ENCODE measurements at places on chromosomes 2 and 18.

DNA sequence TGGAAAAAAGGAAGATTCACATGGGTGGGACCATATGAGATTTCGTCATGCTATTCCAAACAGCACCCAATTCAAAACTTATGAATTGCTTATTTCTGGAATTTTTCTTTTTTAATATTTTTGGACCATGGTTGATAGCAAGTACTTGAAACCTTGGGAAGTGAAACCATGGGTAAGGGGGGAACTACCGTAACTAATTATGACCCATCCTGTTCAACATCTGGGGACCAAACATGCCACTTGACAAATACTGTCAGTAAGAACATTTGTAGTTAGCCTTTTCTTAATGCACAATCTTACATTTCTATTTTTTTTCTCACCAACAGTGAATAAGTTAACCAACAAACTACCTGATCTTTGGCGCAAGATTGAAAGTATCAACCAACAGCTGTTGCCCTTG is 105.7 kb upstream of the TTC39C start:
- no peak for DNase-seq

DNA sequence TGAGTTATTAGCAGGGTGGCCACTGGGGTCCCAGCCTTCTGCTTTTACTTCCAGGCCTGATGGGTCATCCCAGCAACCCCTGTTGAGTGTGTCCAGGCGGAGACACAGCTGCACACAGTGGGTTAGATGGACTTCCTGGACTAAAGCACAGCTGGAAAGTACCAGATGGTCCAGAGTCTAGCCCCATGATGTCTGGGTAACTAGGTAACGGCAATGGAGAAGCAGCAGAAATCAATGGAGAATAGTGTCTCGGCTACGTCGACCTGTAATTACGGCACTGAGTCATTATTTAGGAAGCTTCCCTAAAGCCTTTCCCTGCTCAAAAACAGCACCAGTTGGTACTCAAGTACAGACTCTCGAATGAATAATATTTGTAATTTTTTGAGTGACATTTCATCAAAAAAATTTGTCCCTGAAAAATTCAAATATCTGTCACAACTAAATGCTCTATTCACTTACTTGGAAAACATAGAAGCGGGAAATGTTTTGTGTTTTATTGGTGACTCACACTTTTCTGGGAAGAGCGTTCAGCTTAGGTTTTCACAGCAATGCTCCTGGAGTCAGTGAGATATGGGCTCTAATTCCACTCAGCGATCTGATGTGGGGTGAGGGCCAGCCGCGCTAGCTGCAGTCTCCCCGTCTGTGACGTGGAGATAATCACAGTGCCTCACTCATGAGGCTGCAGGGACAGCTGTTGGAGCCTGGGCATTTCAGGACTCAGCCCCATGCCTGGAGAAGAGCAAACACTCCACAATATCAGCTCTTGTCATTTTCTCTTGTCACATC is 16.2 kb upstream of the ARL4C start:
- DNase-seq, result no peak

DNA sequence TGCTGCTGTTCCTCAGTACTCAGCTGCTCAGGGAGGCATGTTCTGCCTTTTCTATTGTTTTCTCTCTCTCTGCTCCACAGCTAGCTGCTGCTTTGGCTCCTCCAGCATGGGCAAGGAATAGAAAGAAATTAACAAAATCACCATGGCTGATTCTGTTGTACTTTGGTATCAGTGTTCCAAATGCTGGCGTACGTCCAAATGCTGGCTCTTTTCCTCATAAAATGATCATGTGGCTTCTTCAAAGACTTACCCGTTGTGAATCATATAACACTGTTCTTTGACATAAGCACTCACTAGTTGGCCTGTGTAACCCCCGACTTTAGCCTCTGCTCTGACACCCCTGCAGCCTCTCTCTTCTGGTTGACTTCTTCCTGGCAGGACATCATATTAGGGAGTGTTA is 547.6 kb downstream of the CPS1 start:
- DNase-seq, result no peak

DNA sequence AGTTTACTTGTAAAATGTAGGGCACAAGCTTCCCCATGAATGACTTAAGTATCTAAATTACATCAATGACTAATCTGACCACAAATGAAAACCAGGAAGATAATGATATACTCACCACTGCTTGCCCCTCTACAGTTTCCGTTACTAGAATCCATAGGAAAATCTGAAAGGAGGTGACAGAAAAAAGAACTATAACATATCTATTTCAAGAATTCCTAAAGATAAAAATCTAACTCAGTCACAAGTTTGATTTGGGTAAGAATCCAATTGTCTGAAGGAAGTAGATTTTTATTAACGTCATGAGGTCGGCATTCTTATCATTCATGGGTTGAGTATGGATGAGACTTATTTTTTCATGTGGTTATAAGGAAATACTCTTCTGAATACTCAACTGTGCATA is 7.8 kb downstream of the FRZB start:
- DNase-seq, result no peak

DNA sequence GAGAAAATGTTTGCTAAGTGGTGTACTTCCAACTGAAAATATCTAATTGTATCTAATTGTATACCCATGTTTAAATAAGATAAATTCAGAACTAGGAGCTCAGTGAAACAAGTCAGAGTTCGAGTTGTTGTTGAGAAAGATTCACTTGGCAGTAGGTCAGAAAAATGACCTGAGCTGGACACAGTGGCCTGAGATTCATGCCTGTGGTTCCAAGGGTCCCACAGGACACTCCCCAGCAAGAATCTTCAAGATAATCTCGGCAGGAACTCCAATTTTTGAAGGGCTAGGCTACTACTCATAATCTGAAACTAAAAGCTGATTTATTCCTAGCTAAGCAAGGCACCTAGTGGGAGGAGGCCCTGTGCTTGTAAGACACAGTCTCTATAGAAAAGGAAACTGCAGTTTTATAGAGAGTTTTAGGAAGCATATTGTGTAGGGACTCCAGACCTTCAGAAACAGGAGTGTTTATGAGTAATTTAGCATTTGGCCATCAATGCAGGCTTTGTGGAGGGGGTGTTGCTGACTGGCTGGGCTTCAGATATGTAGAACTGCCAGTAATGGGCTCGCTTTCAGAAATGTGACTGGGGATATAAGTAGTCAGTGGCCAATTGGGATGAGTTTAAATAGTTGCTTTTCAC is 43.2 kb downstream of the SP140 start:
- DNase-seq, result no peak

GRCh38 chr2:165584126-165584654 is 114.7 kb downstream of the CSRNP3 start:
- DNase-seq, result no peak

DNA sequence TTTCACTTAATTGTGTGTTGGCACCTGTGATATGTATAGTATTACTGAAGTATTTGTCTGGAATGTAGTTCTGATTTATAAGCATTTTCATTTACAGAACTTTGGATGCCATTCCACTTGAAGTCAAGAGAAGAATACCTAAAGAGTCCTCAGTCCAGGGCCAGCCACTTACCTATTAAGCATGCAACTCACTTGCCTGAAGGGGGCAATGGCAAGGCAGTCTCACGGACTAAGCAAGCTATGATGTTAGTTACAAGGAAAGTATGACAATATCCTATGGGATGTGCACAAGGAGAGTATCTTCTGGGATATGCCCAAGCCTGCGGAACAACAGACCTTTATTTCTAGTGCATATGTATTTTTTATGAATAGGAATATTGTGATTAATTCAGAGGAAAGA is 369.4 kb upstream of the GCFC2 start:
- no peak for DNase-seq

DNA sequence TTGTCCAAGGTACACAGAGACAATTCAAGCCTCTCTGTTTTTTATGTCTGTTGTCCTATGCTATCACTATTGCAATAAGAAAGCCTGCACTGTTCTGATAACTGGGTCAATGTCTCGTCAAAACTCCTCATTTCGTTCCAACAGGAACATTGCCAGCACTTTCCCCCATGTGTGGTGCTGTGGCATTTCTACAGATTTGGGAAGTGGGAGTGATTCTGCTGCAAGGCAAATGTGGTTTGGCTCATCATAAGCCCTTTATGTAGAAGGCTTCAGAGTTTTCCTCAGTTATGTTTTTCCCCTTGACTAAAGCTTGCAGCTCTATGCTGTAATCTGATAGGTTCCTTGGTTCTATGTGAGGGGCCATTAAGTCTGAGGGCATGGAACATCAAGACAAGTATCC is 324.1 kb upstream of the TCF4 start:
- no peak for DNase-seq

DNA sequence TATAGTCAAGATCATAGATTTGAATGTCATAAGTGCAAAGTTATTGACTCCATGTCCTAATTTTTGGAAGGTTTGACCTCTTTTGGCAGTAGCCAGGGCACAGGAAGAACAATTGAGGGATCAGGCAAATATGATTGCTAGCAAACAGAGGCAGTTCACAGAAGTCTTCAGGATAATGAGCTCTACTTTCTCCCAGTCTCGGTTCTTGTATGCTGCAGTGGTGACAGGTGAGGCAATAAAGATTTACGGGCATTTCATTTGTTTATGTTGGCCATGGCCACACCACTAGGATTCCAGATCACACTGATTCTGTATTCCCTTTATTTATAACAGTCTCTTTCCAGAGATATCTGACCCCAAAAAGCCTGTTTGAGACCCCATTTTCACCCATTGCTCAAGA is 137.5 kb downstream of the UBR3 start:
- no peak for DNase-seq

DNA sequence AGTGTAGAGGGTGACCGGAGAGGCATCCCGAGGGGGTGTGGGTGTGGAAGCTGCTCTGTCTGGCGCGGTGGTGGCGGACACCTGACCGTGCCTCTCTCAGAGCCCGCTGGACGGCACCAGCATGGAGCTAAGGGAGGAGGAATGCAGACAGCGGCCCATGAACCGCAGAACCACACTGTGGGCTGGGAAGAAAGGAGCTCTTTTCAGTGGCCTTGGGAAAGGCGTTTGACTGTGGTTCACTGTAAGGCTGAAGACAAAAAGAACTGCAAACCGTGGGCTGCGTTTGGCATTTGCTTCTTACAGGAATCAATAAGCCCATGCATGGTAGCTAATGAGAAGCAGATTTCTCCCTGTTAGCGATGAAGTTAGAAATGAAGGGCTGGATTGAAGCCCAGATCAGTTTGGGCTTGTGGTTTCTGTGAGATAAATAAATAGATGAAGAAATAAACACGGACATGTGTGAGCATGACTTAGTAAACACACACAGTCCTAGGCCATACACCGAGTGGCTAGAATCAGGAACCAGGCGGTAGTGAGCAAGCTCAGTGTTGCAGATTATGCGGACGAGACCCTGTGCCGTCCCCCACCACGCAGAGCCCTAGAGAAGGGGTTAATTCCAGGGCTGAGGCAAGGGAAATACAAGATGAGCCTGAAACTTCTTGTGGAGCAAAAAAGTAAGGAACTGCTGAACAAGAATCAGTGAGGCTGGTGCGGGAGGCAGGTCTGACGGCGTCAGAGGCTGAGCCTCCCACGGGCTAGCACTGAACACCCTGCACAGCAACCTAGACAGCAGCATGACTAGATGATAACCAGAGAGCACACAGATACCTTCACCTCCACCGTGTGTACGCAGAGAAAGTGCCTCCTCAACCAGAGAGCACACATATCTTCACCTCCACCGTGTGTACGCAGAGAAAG is 29.3 kb upstream of the NFATC1 start:
- no peak for DNase-seq

DNA sequence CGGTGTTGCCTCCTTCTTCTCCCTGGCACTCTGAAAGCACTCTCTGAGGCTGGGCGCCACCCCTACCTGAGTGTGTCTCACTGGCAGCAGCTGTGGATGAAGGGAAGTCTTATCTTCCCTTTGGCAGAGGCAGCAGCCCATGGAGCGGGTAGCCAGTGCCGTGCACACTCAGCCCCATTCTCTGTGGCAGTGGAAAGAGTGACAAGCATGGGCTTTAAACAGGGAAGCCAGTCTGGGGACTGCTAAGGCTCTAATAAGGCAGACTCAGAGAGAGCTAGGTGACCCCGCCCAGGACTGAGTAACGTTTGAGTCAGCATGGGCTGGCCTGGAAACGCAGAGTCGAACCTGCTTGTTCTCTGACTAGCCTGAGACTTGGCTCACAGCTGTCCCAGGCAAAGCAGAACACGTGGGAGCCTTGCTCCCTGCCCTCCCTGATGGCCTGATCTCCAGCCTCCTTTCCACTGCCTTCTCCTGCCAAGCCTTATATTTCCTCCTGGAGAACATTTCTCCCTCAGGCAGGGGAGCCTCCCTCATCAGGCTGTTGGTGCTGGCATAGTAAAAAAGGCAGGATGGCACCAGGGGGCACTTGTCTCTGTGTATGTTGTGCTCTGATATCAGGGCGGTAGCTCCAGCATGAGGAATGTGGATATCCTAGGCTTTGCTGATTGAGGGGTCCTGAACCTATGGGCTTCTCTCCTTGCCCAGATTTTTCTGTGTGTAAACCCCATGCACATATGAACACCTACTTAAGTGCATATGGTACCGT is 93.9 kb upstream of the LGALSL start:
- peak; percentile 46 for DNase-seq

GRCh38 chr2:96524482-96525210 is 11.9 kb upstream of the ARID5A start:
- no peak for DNase-seq

DNA sequence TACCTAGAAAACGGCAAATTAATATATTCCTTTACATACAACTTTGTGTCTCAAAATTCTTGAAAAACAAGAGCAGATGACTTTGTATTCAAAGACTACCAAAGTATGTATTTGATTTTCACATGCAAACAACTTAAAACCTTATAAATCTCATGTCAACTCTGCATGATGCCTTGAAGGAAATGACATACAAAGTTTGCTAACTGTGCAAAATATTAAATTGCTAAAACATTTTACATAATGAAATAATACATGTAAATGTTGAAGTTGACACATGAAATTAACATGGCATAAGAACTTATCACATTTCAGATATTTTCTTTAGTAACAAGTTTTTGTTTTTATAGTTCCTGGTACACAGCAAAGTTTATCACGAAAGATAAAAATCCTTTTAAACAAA is 20.8 kb upstream of the C2orf42 start:
- DNase-seq, result no peak

DNA sequence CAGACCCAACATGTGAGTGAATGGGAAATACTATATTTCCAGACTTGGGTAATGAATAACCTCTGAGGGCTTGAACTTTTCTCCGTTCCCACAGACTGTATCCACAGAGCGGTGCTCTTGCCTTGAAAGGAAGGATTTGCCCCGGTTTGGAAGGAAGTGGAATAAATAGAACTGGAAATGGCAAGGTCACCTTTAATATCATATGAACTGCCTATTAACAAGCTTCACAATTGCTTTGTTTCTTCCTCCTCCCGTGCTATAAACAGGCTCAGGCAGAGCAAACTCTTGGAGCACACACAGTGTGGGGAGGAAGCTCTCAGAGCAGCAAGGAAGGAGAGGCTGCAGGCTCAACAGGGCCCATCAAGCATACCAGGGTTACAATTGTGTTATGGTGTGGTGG is 28.5 kb upstream of the DARS1 start:
- DNase-seq, result no peak
